GM12864 (cell line): ENCODE measurements at places on chromosomes 2 and 18.

GRCh38 chr2:182655750-182656149, 60.3 kb upstream of the DNAJC10 start:
- DNase-seq = no peak

DNA sequence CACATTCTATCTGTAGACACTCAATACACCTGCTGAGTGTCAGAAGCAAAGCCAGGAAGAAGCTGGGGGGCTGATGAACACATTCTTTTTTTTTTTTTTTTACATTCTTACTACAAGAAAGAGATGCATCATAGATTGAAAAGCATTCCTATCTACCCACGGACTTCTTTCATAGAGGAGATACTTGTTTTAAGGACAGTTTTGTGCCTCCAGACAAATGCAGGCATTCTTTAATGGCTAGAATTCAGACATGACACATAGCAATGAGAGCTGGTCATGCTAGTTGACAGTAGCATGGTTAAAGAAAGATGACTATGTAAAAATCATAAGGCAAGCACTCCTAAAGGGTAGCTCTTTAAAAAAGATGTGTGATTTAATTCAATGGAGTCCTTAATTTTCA, 110.2 kb downstream of the EPHA4 start:
- DNase-seq = no peak

- no peak for DNase-seq
These were observed 71.3 kb upstream of the TCF7L1 start for GRCh38 chr2:85061896-85062295.

GRCh38 chr2:94874277-94874997, 3.2 kb downstream of the TEKT4 start:
- no peak for DNase-seq

- DNase-seq = no peak
These were observed 2.8 kb downstream of the ZCCHC2 start for GRCh38 chr18:62525608-62526007.

DNA sequence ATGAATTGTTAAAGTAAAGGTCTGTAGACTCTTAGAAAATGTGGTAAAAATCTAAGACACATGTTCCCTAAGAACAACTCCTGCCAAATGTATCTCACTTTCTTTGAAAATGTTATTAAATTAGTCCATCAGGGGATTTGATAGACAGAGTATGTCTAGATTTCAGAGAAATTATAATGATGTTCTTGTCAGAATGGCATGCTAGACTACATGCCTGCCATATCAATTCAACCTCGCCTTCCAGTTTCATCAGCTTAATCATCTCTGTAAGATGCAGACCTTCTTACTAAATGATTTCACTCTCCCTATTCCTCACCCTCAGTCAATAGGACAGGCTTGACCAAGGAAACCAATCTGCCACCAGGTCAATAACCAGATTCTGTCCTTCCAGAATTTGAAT, 368.4 kb downstream of the TXNL1 start:
- no peak for DNase-seq

DNA sequence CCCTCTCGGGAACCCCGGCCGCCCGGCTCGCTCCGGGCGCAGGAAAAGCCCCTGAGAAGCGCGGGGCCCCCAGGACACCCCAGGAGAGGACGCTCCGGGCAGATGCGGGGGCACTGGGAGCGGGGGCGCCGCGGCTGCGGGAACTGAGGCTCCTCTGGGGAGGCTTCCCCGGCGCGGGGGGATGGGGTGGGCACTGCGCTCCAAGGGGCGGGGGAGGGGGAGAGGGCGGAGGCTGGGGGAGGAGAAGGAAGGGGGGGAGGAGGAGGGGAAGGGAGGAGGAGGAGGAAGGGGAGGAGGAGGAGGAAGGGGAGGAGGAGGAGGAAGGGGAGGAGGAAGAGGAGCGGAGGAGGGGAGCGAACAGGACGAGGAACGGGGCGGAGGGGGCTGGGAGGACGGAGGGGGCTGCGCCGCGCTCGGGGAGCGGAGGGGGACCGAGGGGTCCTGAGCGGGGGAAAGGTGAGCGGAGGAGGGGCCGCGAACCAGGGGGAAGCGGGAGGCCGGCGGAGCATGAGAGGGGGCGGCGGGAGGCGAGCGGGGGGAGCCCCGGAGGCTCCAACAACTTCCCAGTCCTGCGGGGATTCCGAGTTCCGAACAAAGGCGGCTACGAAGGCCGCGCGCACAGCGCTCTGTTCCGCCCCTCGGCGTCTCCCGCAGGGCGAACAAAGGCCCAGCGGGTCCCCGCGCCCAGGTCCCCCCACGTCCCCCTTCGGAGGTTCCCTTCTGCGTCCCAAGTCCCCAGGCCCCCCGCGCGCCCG, 742 bp downstream of the PXDN start:
- no peak for DNase-seq

DNA sequence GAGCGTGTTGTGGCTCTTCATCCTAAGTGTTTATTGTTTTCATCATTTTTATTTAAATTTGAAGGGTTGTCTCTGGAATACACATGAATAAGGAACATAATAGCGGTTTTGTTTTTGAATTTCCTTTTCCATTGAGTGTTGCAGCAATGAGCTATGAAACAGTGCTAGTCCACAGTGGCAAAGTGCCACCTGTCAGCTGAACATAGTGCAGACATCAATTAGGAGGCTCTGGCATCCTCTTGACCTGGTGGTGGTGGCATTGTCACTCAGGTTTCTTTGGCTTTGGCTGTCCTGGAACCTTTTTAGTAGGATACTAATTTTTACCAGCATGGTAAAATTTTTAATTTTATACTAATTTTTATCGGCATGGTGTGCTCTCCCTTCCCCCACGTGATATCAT, 63.2 kb downstream of the UGGT1 start:
- DNase-seq = no peak

DNA sequence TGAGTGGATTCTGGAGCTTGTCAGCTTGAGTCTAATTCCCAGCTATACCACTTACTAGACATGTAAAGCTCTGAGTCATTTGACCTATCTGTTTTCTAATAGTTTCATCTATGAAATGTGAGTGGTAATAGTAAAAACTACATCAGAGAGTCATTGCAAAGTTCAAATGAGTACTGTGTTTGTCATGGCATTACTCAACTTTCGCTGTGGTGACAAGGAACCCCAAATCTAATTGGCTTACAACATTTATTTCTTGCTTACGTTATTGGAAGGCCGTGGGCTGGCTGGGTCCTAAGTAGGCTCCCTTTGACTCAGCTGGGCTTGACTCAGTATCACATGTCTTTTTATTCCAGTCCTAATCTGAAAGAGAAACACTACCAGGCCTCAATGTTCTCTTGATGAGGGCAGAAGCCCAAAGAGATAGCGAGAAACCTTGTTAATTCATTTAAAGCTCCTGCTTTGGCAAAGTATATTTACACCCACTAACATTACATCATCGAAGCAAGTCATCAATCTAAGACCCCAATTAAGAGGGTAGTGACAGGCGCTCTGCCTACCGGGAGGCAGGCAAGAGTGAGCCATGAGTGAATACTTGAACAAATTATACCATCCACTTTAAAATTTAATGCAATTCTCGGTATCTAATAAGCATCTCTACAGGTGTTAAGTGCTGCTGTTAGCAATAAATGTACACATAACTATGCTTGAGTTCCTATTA, 431.8 kb upstream of the SPHKAP start:
- no peak for DNase-seq
